Activated T-cell treated with anti-CD3 and anti-CD28 coated beads, Interleukin-2, amount 50 U/mL, for 72 hours (primary cell): ENCODE measurements at places on chromosomes 3 and 15.

DNA sequence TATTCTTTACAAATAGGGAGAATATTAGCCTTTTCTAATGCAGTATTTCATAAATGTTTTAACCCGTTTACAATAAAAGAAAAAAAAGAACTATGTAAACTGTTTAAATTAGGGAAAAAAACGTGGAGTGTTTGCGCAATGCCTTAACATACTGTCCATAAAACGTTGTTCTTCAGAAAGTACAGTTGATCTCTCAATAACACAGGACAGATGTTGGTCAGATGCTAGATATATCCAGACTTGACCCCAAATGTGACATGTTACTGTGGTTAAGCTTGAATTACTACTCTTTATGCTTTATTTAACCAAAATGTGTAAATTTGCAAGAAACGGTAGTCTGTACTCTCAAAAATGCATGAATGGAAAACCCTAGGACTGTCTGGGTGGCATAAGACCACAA is 110.3 kb downstream of the PLOD2 start:
- no peak for DNase-seq

DNA sequence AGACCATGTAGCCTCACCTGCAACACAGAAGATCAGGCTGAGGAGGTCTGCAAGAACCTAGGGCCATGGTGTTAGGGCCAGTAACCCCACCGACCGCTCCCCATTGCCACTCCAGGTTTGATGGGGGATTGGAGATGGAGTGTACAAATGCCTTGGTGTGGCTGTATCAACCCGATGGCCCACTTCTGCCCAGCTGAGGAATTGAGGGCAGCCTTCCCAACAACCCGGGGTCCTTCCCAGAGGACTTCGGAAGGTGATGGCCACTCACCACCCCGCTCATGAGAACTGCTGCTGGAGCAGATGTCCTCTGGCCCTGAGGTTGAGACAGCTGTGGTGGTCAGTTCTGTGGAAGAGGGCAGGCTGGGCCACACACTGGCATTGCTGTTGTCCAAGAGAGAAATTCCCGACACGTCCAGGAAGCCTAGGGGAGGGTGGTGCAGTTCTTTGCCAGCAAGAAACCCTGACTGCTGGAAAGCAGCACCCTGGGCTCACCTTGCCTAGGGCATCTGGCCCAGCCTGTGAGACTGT is 8.9 kb downstream of the GORASP1 start:
- no peak for DNase-seq

GRCh38 chr3:169750665-169751064 is 14.2 kb downstream of the TERC start:
- no peak for DNase-seq

GRCh38 chr3:16177962-16178627 is 3.6 kb downstream of the GALNT15 start:
- DNase-seq = peak; percentile 61

DNA sequence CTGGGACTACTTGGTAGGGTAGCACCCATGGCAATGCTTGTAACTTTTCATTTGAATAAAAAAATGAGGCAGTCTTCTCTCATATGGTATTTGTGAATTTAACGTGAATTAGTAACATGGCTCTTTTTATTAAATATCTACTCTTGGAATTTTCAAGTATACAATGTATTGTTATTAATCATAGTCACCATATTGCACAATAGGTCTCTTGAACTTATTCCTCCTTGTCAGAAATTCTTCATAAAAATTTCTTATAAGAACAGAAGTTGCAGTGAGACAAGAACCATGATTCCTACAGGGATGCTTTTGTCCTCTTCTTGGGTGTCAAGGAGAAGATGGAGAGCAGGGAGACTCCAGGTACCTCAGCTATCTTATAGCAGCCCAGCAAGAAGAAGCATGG is 203.8 kb upstream of the FEZF2 start:
- DNase-seq = no peak

GRCh38 chr15:38897551-38897950 is 332.9 kb upstream of the RASGRP1 start:
- DNase-seq = no peak

DNA sequence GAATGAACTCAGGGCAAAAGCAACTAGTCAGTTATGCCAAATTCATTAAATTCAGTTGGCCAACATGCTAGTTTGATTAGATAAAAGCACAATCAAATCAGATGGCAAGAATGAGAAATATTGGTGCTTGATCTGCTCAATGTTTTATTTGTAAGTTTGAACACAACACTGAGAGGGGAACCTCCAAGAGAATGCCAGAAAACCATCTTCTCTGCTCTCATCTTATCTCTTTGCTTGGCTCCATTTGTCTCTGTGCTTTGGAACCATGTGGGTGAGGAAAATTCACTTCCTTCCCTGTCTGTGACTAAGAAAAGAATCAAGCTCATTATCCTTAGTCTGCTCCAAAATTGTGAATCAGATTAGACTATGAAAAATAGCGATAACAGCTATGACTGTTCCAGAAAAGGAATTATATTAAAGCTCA is 43.6 kb upstream of the DCBLD2 start:
- no peak for DNase-seq

- DNase-seq = no peak
Observed at GRCh38 chr15:94403331-94403730, 172.0 kb downstream of the MCTP2 start.

DNA sequence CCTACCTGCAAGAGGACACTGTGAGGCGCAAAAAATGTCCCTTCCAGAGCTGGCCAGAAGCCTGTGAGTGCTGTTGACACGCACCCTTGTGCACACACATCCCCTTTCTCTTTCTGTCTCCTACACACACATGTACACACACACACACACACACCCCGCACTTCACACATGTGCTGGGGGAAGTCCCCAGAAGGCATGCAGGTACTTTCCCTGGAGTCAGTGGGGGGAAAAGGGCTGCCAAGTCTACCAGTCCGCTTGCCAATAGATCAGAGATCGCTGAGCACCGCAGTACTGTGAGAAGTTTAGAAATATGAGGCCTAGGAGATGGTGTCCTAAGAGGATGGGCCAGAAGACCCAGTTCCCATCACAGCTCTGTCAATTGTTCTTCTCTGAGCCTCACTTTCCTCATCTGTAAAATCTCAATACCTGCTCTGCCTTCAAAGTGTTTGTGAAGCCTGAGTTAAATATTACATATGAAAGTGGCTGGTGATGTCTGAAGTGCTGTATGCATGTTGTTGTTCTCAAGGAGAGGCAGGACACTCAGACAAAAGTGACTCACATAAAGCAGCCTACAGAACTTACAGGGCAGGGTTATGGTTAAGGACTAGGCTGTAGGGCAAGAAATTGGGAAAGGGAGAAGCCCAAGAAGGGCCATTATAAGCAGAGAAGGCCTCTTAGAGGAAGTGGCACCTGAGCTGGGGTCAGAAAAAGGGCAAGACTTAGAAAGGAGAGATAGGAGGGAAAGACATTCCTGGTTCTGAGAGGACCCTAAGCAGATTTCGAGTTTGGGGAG is 6.8 kb downstream of the IL17RE start:
- DNase-seq = no peak

GRCh38 chr3:179100652-179101051 is 29.0 kb upstream of the ZMAT3 start:
- no peak for DNase-seq
